ENCODE measurements at places on chromosomes 5 and 9.

GRCh38 chr9:34256104-34256503 lies 73.0 kb downstream of the KIF24 start:
- DNase-seq: no peak

GRCh38 chr9:105076729-105077128 lies 148.8 kb upstream of the ABCA1 start:
- no peak for DNase-seq

DNA sequence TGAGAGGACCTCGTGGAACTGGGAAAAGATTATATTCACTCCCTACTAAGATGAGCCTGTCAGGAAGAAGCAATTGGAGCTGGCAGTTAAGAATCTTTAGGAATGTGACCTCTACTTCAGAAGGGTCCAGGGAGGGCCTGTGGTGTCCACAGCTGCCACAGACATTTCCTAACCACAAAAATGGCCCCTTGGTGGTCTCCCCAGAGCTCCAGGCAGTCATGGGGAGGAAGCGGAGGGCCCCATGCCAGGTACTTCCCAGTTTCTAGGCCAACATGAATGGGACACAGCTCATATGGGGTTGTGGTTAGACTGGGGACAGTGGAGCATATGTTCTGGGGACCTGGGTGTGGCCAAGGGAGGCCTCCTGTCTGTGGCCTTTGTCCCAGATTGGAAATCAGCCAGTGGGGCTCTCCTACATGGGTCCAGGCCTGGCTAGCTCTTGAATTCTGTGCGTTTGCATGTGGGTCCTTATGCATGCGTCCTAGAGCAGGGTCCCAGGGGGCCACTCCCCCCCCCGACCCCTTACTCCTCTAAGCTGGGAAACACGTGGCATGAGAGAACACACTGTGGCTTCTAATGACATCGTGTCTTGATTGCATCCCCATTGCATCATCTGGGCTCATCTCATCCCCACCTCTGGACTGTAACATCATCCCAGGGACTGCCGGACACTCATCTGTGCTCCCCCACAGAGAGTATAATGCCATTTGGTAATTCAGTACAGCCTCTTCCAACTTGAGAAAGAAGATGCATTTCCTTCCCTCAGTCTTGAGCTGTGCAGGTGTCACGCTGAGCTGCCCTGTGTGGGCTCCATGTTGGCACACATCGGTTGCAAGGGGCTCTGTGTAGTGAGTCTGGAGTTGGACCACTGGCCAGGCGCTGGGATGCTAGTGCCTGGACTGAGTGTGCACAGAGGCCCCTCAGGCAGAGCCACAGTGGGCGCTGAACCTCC lies 31.3 kb downstream of the IRF1 start:
- DNase-seq: no peak

DNA sequence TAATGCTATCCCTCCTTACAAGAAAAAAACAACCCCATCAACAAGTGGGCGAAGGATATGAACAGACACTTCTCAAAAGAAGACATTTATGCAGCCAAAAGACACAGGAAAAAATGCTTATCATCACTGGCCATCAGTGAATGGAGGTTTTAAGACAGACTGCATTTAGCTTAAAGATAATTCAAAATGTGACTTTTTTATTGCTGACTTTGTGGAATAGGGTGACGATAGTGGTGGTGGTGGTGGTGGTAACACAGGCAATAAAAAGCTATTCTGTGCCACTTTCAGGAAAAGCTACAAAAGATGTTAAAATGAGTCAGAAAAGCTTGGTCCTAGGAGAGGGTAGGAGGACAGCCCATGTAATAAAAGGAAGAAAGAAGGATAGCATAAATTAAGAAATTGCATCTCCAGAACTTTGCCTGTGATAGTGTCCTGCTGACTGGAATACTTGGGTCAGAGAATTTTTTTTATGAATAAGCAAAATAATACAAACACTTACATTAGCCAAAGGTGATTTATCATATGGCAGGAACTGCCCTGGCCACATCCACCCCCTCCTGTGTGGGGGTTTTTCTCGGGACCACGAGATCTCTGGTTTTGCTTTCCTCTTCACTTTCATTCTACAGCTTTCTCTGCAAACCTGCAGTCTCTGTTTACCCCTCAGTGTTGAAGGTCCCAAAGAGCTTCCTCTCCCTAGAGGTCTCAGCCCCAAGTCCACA lies 186.7 kb downstream of the DRD1 start:
- no peak for DNase-seq

GRCh38 chr5:15600035-15600434 lies 100.1 kb downstream of the FBXL7 start:
- DNase-seq: no peak

- DNase-seq: no peak
Observed at GRCh38 chr5:147504535-147504934, 5.3 kb downstream of the DPYSL3 start.

GRCh38 chr5:16806711-16807546 lies 129.2 kb downstream of the MYO10 start:
- no peak for DNase-seq

DNA sequence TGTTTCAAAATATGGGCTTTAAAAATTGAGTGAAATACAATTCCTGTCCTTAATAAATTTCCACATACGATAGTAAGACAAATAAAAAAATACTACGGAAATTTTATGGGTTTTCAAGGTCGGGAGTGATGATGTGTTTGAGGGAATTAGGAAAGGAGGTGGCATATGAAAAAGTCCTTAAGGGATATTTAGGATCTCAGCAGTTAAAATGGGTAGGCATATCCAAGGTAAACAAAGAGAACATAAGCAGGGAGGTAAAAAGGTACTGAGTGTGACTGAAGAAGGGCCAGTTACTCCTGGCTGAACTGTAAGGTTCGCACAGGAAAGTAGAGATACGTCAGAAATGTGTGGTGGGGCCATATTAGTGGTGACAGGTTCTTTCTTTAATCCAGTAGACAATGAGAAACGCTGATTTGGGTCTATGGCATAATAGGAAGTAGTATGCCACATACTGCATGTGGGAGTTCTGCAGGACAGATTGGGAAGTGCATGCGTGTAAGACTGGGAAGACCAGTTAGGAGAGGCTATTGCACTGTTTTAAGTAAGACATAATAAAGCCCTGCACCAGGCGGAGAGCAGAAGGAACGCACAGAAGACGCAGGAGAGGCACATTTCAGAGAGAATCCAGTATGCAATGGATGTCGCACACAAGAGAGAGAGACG lies 937 bp upstream of the HMGCR start:
- peak; percentile 59 for DNase-seq

Measured in AG04449 (cell line).